ENCODE measurements at places on chromosomes 6 and 20. TPM values are rescaled to one million over a fixed set of nuclear protein-coding genes. Genes with fewer than 3 reads are reported as not detected.

The ZSCAN23 gene
- total RNA-seq, result 0.98 TPM

DNA sequence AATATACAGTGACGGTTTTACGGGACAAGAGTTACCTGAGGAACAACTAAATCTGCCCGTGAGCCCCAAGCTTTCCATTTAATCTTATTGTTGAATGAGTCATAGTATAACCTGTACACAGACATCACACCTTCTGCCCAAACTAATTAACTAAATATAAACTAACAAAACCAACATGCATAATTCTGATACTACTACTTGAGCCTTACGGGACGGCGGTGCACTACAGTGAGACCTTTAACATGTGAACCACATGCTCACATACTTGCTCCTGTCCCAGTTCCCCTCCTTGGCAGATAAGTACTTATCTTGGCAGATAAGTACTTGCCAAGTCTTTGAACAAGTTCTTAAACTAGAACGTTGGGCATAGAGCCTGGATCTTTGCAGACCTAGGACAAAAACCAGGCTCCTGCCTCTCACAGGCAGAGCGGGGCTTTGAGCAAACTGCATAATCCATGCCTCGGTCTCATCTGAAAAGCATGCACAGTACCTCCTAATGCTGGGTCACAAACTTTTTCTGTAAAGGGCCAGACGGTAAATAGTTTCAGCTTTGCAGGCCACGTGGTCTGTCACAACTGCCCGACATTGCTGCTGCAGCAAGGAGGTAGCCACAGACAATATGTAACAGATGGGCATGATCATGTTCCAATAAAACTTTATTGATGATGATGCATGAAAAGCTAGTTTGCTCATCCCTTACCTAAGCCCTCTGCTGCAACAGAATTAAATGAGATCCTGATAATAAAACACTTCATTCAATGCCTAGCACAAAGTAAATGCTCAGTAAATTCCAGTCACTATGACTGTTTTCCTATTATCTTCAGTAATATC is 23.0 kb downstream of the ZNF217 start:
- DNase-seq, result peak; percentile 49

- DNase-seq, result no peak
These were observed 134.5 kb upstream of the HMGN3 start for GRCh38 chr6:79369026-79369425.

GRCh38 chr6:152957796-152958195 is 25.0 kb downstream of the FBXO5 start:
- DNase-seq, result no peak

Data from vagina (tissue), 2 donors.